Type B pancreatic cell (in vitro differentiated cells): ENCODE measurements at places on chromosomes 7 and 10.

DNA sequence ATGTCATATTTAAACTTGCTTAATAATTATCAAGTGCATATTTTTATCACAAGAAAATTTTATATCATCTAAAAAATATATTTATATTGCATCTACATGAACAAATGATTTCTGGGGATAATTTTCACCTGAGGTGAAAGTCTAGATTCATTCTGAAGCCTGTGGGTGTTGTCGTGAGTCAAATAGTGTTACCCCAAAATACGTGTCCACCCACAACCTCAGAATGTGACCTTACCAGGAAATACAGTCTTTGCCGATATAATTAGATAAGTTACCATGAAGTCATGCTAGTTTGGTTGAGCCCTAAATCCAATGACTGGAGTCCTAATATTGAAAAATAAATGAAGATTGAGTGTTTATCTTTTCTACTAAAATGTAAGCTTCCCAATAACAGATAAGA lies 203.0 kb upstream of the MDFIC start:
- no peak overlapping the region for H3K4me3 ChIP-seq
- H3K36me3 ChIP-seq = no peaks in the 10 kb centered on the region
- H3K27me3 ChIP-seq = peaks cover under 1% of the 10 kb centered on the region
- DNase-seq = no peak
- no peaks in the 10 kb centered on the region for H3K4me1 ChIP-seq

- peaks cover 43% of the 10 kb centered on the region for H3K27me3 ChIP-seq
- H3K36me3 ChIP-seq = no peaks in the 10 kb centered on the region
- H3K27ac ChIP-seq = no peak overlapping the region
- H3K4me1 ChIP-seq = peaks cover 5% of the 10 kb centered on the region
Observed at GRCh38 chr10:132974886-132975830, 32.8 kb upstream of the CFAP46 start.

DNA sequence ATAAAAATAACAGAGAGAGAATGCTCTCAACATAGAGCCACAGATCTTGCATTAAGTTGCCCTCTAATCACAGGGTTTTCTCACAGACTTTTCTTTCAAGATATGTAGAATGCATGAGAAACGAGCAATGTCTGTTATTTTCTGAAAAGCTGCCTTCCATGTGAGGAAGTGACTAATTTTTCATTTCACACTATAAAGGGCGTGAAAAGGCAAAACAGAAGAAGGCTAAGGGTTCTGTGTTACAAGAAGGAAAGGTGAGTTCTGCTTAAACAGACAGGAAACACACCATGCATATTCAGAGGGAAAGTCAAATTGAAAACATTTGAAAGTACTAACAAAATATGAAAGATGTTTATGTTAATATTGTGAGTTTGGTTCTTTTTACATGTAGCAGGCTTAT lies 189.2 kb downstream of the SEMA3D start:
- no peak overlapping the region for H3K27ac ChIP-seq
- peaks cover 29% of the 10 kb centered on the region for H3K4me1 ChIP-seq
- H3K27me3 ChIP-seq = no peaks in the 10 kb centered on the region
- no peak for DNase-seq

DNA sequence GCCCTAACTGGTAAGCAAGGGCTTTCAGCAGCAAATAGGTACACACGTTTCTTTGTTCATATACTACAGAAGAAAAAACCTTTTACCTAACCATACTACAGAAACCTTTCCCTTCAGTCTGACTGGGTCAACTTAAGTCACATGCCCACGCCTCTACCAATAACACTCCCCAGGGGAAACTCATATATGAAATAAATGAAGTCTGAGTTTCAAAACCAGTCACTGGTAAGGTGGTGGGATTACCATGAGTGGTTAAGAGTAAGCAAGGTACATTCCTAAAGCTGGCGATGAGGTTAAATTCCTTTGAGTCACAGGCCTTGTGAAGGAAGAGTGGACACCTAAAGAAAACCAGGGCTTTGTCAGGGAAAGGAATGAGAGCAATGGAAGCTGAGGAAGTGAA lies 21.4 kb upstream of the KIF20B start:
- no peaks in the 10 kb centered on the region for H3K27me3 ChIP-seq
- H3K4me1 ChIP-seq = no peaks in the 10 kb centered on the region
- H3K4me3 ChIP-seq = no peak overlapping the region

DNA sequence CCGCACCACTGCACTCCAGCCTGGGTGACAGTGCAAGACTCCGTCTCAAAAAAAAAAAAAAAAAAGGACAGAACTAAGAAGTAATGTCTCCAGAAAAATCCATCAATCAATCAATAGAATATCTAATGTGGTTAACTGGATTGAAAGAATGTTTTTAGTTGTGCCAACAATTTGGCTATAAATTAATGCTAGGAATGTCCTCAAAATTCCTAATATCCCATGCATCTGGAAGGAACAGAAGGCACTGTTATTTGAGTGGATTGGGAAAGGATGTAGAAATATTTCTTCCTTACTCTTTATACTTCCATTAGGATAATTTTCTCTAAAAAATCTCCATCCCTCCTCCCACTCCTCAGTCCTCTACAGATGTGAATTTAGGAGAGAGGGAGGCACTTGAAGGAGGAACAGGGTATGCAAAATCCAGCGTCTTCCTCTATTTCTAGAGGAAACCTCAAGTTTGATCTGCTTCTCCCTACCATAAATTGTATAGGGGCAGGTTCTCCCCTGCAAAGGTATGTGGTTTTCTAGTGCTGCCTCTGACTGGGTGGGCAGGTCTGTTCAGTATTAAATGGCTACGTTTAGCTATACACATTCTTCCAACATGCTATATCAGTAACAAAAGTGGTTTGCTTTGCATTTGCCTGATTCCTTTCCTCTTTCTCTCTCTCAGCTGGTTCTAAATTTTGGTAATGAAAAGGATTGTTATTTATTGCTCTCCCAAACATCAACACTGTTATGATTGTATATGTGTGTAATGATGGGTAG lies 54.1 kb downstream of the RNLS start:
- no peak overlapping the region for H3K27ac ChIP-seq
- H3K36me3 ChIP-seq = no peaks in the 10 kb centered on the region
- DNase-seq = no peak
- no peak overlapping the region for H3K4me3 ChIP-seq

GRCh38 chr10:2122431-2123124 lies 385.3 kb upstream of the ADARB2 start:
- H3K27ac ChIP-seq = no peak overlapping the region
- peaks cover 4% of the 10 kb centered on the region for H3K36me3 ChIP-seq
- no peak overlapping the region for H3K4me3 ChIP-seq
- peaks cover 13% of the 10 kb centered on the region for H3K4me1 ChIP-seq

DNA sequence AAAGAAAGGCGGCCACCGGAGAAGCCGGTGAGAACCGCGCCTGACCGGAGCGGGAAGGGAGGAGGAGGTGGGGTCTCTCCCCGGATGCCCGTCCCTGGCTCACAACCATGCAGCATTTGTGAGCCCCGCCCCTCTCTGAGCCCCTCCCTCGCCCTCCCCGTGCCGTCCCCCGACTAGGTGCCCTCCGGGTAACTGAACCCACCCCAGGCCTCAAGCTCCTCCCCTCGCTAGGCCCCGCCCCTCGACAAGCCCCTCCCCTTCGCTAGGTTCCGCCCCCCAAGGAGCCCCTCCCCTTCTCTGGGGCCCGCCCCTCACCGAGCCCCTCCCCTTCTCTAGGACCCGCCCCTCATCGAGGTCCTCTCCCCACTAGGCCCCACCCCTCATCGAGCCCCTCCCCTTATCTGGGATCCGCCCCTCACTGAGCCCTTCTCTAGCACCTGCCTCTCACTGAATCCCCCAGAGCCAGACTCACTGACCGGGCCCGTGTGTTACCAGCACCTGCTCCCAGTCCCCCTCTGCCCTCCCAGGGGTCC lies 42.2 kb upstream of the HSPB1 start:
- H3K27ac ChIP-seq = no peak overlapping the region
- peaks cover 43% of the 10 kb centered on the region for H3K27me3 ChIP-seq
- H3K4me1 ChIP-seq = no peaks in the 10 kb centered on the region
- H3K4me3 ChIP-seq = peak overlapping the region; percentile 39
- no peaks in the 10 kb centered on the region for H3K36me3 ChIP-seq

- peaks cover 10% of the 10 kb centered on the region for H3K36me3 ChIP-seq
- peaks cover 27% of the 10 kb centered on the region for H3K27me3 ChIP-seq
- peak overlapping the region; percentile 90 for H3K4me3 ChIP-seq
- H3K4me1 ChIP-seq = peaks cover 30% of the 10 kb centered on the region
- peak overlapping the region; percentile 67 for H3K27ac ChIP-seq
- no peak for DNase-seq
Observed at GRCh38 chr7:55020466-55020871, 1.7 kb downstream of the EGFR start.

- no peak for DNase-seq
- H3K27me3 ChIP-seq = peaks cover 56% of the 10 kb centered on the region
- H3K4me1 ChIP-seq = no peaks in the 10 kb centered on the region
- no peak overlapping the region for H3K27ac ChIP-seq
- H3K36me3 ChIP-seq = peaks cover 12% of the 10 kb centered on the region
Observed at GRCh38 chr10:123988694-123989093, 97.1 kb upstream of the CPXM2 start.

- no peaks in the 10 kb centered on the region for H3K27me3 ChIP-seq
- H3K36me3 ChIP-seq = peaks cover 16% of the 10 kb centered on the region
- DNase-seq = no peak
- H3K27ac ChIP-seq = peak overlapping the region; percentile 80
Observed at GRCh38 chr7:102122026-102122425, 164.6 kb upstream of the SH2B2 start.

GRCh38 chr10:62443866-62444265 lies 69.7 kb downstream of the ZNF365 start:
- DNase-seq = no peak
- H3K4me1 ChIP-seq = peaks cover 26% of the 10 kb centered on the region
- no peak overlapping the region for H3K27ac ChIP-seq
- H3K36me3 ChIP-seq = no peaks in the 10 kb centered on the region
- H3K27me3 ChIP-seq = peaks cover 13% of the 10 kb centered on the region
- H3K4me3 ChIP-seq = no peak overlapping the region

GRCh38 chr7:1534330-1535099 lies 4.0 kb downstream of the MAFK start:
- peaks cover 22% of the 10 kb centered on the region for H3K4me1 ChIP-seq
- peak overlapping the region; percentile 39 for H3K4me3 ChIP-seq
- H3K27me3 ChIP-seq = peaks cover 27% of the 10 kb centered on the region
- H3K36me3 ChIP-seq = no peaks in the 10 kb centered on the region

GRCh38 chr10:123142701-123143161 lies 5.2 kb upstream of the HMX2 start:
- H3K27me3 ChIP-seq = peaks cover 96% of the 10 kb centered on the region
- no peak for DNase-seq
- H3K4me1 ChIP-seq = peaks cover 21% of the 10 kb centered on the region
- H3K36me3 ChIP-seq = no peaks in the 10 kb centered on the region
- H3K4me3 ChIP-seq = no peak overlapping the region

DNA sequence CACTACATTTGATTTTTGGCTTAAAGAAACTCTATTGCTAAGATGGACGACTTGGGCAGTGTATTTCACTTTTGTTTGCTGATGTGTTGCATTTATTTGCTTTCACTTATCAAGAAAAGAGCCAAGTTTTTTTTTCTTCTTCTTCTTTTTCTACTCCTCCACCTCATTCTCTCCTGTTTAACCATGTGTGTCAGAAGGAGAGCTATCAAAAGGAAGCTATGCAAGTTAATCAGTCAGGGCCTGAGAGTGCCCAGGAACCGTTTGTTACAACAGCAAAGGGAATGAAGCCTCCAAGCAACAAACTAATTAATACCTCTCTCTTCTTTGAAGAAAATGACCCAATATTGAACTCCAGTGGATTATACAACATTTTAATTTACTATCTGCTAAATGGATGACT lies 299.3 kb downstream of the GRM8 start:
- no peaks in the 10 kb centered on the region for H3K27me3 ChIP-seq
- no peaks in the 10 kb centered on the region for H3K4me1 ChIP-seq
- no peak overlapping the region for H3K27ac ChIP-seq
- no peak overlapping the region for H3K4me3 ChIP-seq

- no peaks in the 10 kb centered on the region for H3K27me3 ChIP-seq
- no peak overlapping the region for H3K4me3 ChIP-seq
- H3K36me3 ChIP-seq = peaks cover 15% of the 10 kb centered on the region
Observed at GRCh38 chr10:132756591-132756990, 29.4 kb downstream of the NKX6-2 start.

DNA sequence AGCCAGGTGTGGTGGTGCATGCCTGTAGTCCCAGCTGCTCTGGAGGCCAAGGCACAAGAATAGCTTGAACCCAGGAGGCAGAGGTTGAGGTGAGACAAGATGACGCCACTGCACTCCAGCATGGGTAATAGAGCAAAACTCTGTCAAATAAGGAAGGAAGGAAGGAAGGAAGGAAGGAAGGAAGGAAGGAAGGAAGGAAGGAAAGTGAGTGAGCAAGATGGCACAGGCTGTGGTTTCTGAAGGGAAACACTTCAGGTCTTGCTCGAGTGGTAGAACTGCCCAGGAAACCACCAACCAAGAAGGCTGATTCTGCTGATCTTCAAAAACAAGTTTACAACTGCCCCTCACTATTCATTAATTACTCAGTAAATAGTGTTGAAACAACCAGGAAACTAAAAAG lies 45.2 kb downstream of the EZH2 start:
- no peaks in the 10 kb centered on the region for H3K4me1 ChIP-seq
- H3K27ac ChIP-seq = no peak overlapping the region
- DNase-seq = no peak
- H3K36me3 ChIP-seq = peaks cover 24% of the 10 kb centered on the region
- no peaks in the 10 kb centered on the region for H3K27me3 ChIP-seq
- H3K4me3 ChIP-seq = no peak overlapping the region

- peaks cover 11% of the 10 kb centered on the region for H3K36me3 ChIP-seq
- H3K27me3 ChIP-seq = no peaks in the 10 kb centered on the region
- DNase-seq = no peak
Observed at GRCh38 chr7:84249656-84250055, 55.1 kb upstream of the SEMA3A start.

- no peak for DNase-seq
- no peak overlapping the region for H3K4me3 ChIP-seq
- peaks cover 11% of the 10 kb centered on the region for H3K4me1 ChIP-seq
- no peaks in the 10 kb centered on the region for H3K36me3 ChIP-seq
- peaks cover 29% of the 10 kb centered on the region for H3K27me3 ChIP-seq
Observed at GRCh38 chr10:86630079-86630478, 24.3 kb upstream of the OPN4 start.

DNA sequence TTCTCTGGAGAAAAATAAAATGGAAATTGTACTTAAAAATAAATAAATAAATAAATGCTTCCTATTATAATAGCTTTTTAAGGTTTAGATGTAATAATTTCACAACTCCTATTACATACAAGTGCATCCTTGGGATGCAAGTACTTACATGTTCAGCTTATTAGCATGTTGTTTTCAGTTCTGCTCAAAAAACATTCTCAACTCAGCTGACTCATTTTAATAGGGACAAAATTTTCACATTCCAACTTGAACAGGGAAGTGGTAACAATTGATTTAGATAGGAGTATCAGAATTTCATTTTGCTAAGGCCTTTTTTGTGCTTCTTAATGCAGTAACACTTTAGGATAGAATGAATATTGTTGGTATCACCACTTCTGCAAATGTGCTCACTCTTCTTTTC lies 16.7 kb upstream of the PAPSS2 start:
- no peak for DNase-seq
- H3K27me3 ChIP-seq = no peaks in the 10 kb centered on the region
- H3K4me3 ChIP-seq = no peak overlapping the region
- H3K36me3 ChIP-seq = no peaks in the 10 kb centered on the region
- peaks cover 4% of the 10 kb centered on the region for H3K4me1 ChIP-seq
- H3K27ac ChIP-seq = no peak overlapping the region
